ENCODE measurements at places on chromosomes 12 and 14.

DNA sequence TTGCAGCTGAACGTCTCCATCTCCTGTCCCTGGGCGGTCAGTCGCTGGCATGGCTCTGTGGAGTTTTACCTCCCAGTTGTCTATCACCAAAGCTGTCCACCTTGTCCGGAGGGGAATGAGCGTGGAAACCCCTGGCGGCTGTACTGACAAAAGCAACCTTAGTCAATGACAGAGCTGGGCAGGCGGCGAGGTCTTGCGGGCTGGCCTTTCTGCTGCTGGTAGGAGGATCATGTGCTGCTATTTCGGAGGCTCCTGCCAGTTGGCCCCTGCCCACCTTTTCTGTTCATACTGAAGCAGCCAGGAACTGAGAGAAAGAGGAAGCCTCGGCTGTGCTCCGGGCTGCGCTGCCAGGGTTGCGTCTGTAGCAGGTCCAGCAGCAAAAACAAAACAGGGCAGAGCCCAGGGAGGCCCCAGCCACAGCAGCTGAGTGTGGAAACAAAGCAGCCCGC is 57.7 kb downstream of the HMGA2 start:
- peak; percentile 83 for DNase-seq

DNA sequence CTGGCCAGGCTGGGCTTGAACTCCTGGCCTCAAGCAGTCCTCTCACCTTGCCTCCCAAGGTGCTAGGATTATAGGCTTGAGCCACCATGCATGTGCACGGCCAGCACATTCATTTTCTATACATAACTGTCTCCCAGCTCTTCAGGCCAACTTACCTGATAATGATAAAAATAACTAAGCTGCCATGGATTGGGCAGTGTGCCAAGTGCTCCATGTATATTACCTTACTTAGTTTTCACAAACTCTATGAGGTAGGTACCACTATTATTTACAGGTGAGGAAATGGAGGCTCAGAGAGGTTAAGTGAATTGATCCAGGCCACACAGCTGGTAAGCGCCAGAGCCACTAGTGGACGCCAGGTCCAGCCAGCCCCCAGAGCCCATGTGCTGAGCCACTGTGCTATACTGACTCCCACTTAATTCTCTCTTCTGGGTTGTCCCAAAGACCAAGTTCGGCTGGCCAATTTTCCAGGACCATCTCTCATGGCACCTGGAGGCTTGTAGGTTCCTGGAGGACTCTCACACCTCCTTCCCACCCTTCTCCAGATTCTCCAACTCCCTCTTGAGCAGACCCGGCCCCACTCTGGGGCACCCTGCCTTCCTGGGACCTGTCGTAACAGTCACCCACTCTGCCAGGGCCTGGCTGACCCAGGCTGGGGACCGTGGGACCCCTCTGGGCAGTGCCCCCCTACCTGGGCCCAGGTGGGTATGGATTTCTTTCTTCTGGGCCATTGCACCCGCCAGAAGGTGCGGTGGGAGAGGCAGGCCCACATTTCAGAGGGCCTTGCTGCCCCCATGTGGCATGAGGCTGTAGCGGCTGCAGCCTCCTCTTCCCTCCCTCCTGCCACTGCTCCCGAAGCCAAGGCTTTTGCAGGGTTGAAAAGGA is 30.2 kb upstream of the CIPC start:
- peak; percentile 63 for DNase-seq

DNA sequence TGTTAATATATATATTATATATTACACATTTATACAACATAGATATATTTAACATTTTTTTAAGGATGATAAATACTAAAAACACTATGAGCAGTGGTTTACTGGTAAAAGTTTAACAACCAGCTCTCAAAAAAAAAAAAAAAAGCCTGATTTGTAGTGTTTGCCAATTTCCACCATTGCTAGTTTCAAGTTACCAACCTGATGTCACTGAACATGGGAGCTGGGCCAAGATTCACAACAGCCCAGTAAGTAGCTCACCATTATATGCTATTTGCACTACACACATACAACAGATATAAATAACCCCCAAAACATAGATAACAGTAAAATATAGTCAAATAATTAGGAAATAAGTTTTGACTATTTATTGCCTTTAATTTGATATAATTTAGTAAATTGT is 28.9 kb upstream of the TMX1 start:
- no peak for DNase-seq

DNA sequence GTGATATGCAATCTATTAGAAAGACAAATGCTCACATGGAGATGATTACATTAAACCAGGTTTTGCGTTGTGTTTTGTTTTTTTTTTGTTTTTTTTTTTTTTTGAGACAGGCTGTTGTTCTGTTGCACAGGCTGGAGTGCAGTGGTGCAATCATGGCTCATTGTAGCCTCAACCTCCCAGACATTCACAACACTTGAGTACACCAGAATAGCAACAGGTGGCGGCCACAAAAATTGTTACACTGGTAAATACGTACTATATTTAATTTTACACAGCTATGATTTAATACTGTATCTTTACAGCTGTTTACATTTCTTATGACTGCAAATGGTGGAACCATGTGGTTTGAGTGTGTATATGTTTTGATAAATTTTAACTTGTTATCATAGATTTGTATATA is 60.0 kb downstream of the SCAF11 start:
- no peak for DNase-seq

DNA sequence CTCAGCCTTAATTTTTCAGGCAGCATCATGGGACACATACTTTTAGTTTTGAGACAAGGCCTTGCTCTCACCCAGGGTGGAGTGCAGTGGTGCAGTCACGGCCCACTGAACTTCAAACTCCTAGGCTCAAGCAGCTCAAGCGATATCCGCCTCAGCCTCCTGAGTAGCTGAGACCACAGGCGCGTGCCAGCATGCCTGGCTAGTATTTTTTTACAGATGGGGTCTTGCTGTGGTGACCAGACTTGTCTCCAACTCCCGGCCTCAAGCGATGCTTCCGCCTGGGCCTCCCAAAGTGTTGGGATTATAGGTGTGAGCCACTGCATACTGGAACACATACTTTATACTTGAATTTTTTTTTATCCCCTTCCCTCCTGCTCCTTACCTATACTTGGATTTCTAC is 2.8 kb downstream of the RDH5 start:
- no peak for DNase-seq

GRCh38 chr12:107661830-107662229 is 23.8 kb upstream of the PWP1 start:
- no peak for DNase-seq

GRCh38 chr12:80230068-80230467 is 130.7 kb downstream of the OTOGL start:
- no peak for DNase-seq

DNA sequence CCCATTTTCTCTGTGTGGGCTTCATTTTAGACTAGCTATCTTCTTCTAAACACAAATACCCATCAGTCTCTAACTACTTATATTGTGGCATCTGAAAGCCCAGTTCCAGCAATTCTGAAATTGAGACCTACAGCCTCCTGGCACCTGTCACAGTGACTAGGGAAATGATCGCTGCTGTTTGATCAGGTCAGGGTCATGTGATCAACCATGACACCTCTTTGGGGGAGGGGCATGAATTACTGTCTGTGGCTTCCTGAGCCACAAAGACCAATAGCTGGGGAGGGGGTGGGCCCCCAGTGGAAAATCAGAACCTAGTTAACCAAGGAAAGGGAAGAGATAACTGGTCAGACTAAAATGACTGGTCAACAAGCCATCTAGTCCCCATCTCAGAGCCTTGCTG is 14.1 kb downstream of the WSCD2 start:
- no peak for DNase-seq

- DNase-seq = peak; percentile 79
These were observed 7.3 kb downstream of the STAC3 start for GRCh38 chr12:57243521-57244311.

- DNase-seq = no peak
These were observed 43.9 kb upstream of the TESC start for GRCh38 chr12:117143008-117143532.

- no peak for DNase-seq
These were observed 1.9 kb upstream of the LIMA1 start for GRCh38 chr12:50285253-50285652.

DNA sequence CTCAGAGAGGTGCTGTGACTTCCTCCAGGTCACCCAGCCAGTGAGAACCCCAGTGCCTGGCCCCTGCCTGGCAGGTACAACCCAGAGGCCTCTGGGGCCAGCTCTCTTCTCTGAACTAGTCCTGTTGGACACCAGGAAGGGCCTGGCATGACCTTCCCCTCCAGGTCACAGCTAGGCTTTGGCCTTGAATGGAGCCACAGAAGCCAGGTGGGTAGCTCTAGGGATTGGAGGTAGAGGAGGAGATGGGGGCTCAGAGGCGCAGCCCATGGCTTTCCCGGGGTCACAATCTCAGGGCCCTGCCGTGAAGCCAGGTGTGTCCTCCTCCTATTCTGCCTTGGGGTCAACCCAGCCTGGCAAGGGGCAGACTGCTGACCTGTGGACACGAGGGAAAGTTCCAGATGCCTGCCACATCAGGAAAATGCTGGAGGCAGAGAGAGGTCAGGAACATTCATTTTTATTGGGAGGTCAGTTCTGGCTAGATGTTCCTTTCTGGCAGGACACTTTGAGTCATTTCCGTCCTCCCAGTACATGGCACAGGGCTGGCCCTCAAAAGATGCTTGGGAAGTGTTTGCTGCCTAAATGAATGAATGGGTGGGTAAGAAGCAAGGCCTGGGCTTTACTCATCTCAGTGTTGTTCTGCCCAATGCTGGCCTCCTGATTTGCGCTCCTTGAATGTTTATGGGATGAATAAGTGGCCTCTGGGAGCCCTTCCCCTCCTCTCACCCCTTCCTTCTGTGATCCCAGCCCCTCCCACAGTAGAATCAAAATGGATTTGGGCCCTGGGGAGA is 25.4 kb downstream of the FAM222A start:
- peak; percentile 2 for DNase-seq

DNA sequence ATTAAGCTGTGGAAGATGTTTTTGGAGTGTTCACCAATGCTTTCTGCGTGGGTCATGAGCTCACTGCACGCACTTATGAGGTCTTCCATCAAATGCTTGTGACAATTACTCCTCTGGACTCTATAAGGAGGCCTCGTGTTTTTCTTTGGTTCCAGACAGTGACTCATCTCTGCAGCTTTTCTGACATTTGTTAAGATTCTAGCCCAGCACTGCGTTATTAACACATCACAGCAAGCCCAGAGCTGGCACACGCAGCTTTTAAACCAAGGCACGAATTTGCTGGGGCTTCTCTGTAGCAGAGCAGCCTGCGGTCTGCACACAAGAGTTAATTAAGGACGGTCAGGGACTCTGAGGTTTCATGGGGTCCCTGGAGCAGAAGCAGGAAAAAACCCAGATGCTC is 16.9 kb downstream of the MEG3 start:
- no peak for DNase-seq

- DNase-seq = no peak
These were observed 123.8 kb downstream of the TMEM132D start for GRCh38 chr12:129779989-129780388.

DNA sequence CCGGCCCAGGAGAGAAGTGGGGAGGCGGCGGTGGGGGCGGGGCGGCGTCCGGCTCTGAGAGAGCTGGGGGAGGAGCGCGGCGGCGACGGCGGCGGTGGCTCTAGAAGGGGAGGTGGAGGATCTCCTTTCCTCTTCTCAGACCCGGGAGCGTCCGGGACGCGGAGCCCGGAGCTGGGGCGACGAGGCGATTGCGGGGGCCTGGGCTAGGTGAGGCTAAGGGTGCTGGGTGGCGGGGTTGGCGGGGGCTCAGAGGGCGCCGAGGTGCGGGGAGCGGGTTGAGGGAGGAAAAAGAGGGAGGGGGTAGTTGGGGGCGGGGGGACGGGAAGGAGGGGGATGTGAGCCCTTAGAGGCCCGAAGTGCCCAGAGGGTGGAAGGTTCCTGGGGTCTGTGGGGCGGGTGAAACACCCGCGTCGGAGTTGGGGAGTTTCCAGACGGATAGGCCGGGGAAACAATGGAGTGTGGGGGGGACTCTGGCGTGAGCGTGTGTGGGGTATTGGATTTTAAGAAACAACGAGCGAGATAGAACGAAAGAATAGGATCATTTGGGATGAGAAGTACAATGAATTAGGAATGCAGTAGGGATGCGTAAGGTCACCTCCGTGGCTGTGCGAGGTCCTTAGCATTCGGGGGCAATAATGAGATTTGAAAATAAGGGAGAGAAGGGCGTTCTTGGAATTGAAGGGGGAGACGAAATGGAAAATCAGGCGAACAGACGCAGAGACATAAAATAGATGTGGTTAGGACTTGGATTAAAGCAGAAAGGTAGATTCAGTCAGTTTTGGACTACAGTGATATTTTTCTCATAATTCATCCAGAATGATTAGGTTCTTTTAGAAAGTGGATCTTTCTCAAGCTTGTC is at the start of gene SPATS2:
Gene SPATS2 (plus strand): TSS at position 82 of the 859 bp plus-strand sequence. CDS start 93,551 bp downstream, outside the sequence.
- DNase-seq = peak; percentile 96

GRCh38 chr12:129190827-129191226 is 337.5 kb downstream of the GLT1D1 start:
- DNase-seq = no peak

- DNase-seq = no peak
These were observed 31.3 kb downstream of the GABARAPL1 start for GRCh38 chr12:10243818-10244520.

- DNase-seq = no peak
These were observed 979 bp upstream of the BIN2 start for GRCh38 chr12:51324953-51325352.

DNA sequence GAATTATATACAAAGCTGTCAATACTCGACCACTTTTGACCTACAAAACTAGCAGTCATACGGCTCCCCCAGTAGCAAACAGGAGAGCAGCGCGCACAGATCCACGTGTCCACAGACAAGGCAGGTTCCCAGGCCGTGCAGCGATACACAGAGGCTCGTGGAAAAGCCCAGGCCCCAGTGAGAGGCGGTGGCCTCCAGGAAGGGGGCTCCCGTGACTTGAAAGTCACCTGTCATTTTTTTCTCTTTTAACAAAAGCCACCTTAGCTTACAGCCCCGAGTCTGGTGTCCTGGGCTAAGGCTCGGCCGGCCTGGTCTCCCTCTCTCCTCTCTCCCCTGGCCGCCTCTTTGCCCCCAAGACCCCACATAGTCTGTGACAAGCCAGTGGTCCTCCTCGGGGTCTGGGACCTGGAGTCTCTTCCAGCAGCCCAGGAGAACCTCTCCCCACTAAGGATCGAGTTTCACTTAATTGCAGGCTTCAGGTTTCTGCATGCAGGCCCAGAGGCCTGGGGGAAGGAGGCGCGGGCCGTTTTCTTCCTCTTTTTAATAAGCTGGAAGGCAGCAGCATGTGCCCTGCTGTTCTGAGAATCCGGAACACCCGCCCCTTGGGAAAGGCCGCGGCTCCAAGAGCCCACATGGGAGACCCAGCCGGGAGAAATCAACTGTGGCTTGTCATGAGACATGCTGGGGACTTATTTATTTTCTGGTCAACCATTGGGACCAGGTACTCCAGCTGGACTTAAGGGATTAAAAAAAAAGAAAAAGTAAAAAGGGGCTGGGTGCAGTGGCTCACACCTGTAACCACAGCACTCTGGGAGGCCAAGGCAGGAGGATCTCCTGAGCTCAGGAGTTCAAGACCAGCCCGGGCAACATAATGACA is 15.9 kb downstream of the NCOR2 start:
- peak; percentile 68 for DNase-seq

GRCh38 chr12:86172913-86173443 is 83.2 kb downstream of the MGAT4C start:
- no peak for DNase-seq

- DNase-seq = no peak
These were observed 932.2 kb upstream of the LRFN5 start for GRCh38 chr14:40674502-40674901.
